ENCODE measurements at places on chromosomes 11 and 22.

DNA sequence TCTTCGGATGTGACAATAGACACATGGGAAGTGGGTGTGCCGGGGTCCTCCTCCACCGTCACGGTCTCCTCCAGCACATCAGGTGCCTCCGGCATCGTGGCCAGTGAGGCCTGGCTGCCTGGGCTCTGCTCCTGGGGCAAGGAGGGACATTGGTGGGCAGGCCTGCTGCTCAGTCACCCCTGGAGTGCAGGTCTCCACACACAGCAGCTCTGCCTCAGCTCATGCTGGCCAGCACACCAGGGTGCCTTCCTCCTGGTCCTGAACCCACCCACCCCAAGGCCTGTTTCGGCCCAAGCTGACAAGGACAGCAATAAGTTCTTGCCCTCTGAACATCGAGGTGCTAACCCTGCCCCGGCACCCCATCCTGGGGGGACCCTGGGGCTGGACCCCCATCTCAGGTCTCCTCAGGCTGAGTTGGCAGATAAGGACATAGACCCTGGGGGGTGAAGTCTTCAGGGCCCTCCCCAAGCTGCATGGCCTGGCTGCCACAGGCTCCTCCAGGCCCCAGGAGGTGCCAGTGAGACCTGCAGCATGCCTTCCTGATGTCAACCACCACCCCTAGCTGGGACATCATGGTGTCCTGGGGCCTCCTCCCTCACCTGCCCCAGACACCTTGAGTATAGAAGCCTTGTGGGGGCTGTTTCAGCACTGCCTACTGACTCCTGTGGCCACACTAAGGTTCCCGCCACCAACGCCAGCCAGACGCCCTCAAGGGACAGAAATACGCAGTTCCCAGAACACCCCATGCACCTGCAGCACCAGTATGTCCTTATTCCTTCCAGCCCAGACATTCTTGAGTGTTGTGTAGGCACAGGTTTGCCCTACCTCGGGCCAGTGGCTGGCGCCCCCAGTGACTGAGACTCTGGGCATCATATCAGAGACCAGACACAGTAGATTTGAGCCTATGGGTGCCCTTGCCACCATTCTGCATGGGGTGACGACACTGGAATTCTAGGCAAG is 34.4 kb downstream of the ARVCF start:
- no peaks in the 10 kb centered on the region for H3K27me3 ChIP-seq
- no peak overlapping the region for H3K27ac ChIP-seq
- no peaks in the 10 kb centered on the region for H3K4me1 ChIP-seq
- no peaks in the 10 kb centered on the region for H3K36me3 ChIP-seq
- no peak overlapping the region for H3K4me3 ChIP-seq
- no peak for DNase-seq

- H3K27ac ChIP-seq = peak overlapping the region; percentile 90
- H3K36me3 ChIP-seq = peaks cover 17% of the 10 kb centered on the region
- no peaks in the 10 kb centered on the region for H3K27me3 ChIP-seq
- peak overlapping the region; percentile 86 for H3K4me3 ChIP-seq
Observed at GRCh38 chr11:117096201-117096991, 1.8 kb downstream of the SIK3 start.

DNA sequence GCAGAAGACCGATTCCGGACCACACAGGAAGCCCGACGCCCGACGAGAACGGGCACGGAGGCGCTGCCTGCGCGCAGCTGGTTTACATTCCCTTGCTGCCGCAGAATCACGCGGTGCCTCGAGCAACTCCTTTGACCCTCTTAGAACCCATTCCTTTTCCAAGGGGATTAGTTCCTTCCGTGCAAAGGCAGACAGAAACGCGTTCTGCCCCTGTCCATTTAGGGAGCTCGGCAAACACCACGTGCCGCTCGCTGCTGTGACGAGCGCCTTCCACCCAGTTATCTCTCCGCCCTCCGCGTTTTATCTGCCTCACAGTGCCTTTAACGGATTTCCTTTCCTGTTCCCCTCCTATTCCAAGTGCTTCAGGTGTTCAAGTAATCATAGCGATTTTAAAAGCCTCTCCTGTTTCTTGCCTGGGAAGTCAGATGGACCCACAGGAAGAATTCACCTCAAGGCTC is 24.1 kb upstream of the MICAL3 start:
- peaks cover 14% of the 10 kb centered on the region for H3K27me3 ChIP-seq
- no peak overlapping the region for H3K4me3 ChIP-seq
- no peak for DNase-seq
- H3K27ac ChIP-seq = no peak overlapping the region
- no peaks in the 10 kb centered on the region for H3K36me3 ChIP-seq

- peaks cover 7% of the 10 kb centered on the region for H3K36me3 ChIP-seq
- DNase-seq = no peak
- no peak overlapping the region for H3K27ac ChIP-seq
- H3K4me3 ChIP-seq = no peak overlapping the region
- no peaks in the 10 kb centered on the region for H3K27me3 ChIP-seq
- H3K4me1 ChIP-seq = no peaks in the 10 kb centered on the region
Observed at GRCh38 chr11:94184846-94185245, 56.2 kb downstream of the PANX1 start.

DNA sequence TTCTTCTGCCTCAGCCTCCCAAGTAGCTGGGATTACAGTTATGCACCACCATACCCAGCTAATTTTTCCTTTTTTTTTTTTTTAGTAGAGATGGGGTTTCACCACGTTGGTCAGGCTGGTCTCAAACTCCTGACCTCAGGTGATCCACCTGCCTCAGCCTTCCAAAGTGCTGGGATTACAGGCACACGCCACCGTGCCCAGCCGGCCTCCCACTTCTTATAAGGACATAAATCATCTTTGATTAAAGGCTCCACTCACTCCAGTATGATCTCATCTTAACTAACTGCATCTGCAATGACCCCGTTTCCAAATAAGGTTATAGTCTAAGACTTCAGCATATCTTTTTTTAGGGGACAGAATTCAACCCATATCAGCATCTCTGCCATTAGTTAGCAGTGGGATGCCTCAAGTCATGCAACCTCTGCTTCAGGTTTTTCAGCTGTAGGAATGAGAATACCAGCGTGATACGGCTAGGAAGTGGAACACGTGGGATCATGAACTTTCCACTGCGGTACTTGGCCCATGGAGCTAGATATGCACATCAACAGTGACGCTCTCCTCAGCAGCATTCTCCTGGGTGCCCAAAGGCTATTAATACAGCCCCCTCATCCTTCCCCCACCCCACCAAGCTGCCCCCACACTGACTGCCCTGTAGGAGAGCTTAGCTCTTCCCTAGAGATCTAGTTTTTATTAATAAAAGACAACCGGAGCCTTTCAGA is 41.4 kb downstream of the MCHR1 start:
- no peak overlapping the region for H3K27ac ChIP-seq
- H3K4me1 ChIP-seq = peaks cover 15% of the 10 kb centered on the region
- H3K27me3 ChIP-seq = peaks cover 2% of the 10 kb centered on the region

GRCh38 chr11:41826085-41826484 is 366.6 kb upstream of the LRRC4C start:
- DNase-seq = no peak
- H3K27me3 ChIP-seq = no peaks in the 10 kb centered on the region
- no peaks in the 10 kb centered on the region for H3K36me3 ChIP-seq

DNA sequence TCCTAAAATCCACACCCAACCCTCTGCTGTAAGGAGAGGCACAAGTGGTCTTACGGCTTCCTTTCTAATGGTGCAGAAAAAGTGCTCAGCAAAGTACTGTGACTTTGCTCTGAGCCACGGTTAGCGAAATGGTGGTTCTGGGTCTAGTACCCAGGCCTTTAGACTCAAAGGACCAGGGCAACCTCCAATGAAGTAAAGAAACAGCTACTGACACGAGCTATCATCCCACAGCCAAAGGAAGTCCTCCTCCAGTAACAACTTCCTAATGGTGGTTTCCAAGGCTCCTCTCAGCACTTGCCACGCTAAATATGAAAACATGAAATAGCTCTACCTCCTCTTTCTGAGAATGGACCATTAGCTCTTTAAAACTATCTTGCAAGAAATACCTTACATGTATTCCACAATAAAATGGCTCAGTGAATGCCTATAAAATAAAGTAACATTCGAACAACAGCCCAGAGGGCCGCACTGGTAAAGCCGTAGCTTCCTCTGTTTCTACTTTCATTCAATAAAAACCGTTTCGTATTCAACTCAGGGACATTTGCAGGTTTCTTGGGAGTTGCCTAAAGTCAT is 122.4 kb downstream of the ETS1 start:
- H3K27ac ChIP-seq = peak overlapping the region; percentile 82
- H3K27me3 ChIP-seq = no peaks in the 10 kb centered on the region
- peaks cover 96% of the 10 kb centered on the region for H3K36me3 ChIP-seq
- H3K4me3 ChIP-seq = peak overlapping the region; percentile 62
- peaks cover 89% of the 10 kb centered on the region for H3K4me1 ChIP-seq
- no peak for DNase-seq

GRCh38 chr11:75184757-75185425 is 34.0 kb downstream of the SLCO2B1 start:
- H3K27ac ChIP-seq = no peak overlapping the region
- peaks cover 16% of the 10 kb centered on the region for H3K4me1 ChIP-seq
- peaks cover 44% of the 10 kb centered on the region for H3K27me3 ChIP-seq
- no peak for DNase-seq

GRCh38 chr11:5291207-5291838 is 10.4 kb downstream of the OR51B4 start:
- no peak for DNase-seq
- H3K27ac ChIP-seq = no peak overlapping the region
- H3K27me3 ChIP-seq = no peaks in the 10 kb centered on the region
- H3K4me1 ChIP-seq = no peaks in the 10 kb centered on the region
- H3K4me3 ChIP-seq = no peak overlapping the region

DNA sequence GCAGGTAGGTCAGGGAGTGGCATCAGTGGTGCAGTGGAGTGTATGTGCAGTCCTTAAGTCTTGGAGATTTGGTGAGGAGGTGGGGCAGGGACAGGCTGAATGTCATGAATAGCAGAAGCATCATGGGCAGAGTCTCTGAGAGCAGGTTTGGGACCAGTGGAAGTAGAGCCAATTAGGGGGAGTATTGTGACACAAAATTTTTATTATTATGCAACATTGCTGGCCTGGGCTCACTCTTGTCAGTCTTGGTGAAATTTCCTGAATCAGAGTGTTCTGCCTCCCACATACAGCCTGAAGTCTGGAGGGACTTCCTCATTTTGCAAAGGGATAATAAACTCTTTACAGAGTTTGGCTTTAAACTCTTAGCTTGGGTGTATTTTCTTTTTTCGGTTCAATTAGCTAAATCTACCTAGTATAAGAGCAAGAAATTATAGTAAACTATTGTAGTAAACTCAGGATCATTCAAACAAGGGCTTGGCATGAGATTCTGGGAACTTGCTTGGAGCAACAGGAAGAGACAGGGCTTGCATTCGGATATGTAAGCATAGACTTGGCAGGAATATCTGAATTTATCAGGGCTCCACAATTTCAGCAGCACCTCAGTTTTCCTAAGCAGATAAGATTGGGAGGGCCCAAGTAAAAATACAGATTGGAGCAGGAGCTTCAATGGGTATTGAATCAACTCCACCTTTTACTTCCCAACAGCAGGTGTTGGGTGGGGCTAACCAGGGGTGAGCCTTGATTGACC is 67.7 kb downstream of the FDX1 start:
- H3K27me3 ChIP-seq = peaks cover 13% of the 10 kb centered on the region
- H3K27ac ChIP-seq = no peak overlapping the region
- H3K4me3 ChIP-seq = no peak overlapping the region
- H3K4me1 ChIP-seq = no peaks in the 10 kb centered on the region
- H3K36me3 ChIP-seq = peaks cover 4% of the 10 kb centered on the region

DNA sequence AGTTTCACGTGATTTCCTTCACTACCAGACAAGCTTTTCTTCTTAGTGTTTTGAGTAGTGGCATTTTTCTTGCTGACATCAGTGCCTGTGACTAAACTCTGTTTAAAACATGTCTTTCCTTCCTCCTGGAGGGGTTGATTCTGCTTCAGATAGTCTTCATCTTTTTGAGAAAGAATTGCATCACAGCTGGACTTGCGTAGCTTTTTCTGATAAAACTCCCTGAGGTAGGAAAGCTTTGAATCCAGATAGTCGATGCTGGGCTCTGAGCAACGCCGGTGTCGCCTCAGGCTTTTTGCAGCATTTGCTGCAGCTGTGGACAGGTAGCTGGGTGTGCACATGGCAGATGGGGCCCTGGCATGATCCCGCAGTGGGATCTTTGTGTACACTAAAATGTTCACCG is 131.7 kb downstream of the ARHGAP20 start:
- DNase-seq = no peak
- no peak overlapping the region for H3K27ac ChIP-seq
- H3K27me3 ChIP-seq = no peaks in the 10 kb centered on the region
- no peak overlapping the region for H3K4me3 ChIP-seq
- no peaks in the 10 kb centered on the region for H3K36me3 ChIP-seq

DNA sequence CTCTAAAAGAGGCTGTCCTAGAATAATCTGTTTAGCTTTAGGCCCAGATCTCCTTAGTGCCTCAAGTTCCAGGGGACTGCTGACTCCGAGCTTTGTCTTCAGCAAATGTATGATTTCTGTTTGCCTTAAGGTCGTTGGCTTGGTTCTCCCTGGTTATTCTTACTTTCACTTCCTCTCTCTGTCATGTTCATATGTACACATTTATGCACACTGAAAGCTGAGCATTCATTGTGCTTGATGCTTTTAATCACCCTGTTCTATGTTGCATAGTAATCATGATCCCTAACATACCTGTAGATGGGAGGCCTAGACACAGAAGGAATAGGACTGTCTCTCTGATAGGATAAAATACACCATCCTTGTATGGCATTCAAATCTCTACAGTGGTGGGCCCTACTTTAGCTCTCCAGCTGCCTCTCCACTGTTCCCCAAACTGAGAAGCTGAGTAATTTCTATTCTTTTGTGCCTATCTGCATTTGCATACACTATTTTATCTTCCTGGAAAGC is 7.2 kb downstream of the PPFIBP2 start:
- no peak overlapping the region for H3K4me3 ChIP-seq
- H3K4me1 ChIP-seq = peaks cover 20% of the 10 kb centered on the region
- peaks cover 9% of the 10 kb centered on the region for H3K27me3 ChIP-seq
- peaks cover 1% of the 10 kb centered on the region for H3K36me3 ChIP-seq
- no peak overlapping the region for H3K27ac ChIP-seq

DNA sequence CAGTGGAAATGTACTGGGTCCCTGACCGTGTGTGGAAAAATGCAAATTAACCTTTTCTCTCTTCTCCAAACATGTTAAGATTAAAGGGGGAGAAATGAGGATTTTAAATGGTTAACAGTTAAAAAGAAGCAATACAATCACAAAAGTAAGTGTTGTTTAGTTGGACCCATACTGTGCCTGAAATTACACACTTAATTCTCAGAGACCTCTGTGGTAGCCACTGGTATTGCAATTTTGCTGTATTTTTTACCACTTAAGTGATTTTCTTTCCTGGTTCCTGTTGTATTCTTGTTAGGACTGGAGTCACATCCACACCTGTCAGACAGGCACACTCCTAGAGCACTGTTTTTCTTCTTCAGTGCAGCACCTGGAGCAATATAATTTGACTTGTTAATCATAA is 179.6 kb upstream of the PDGFD start:
- no peak overlapping the region for H3K4me3 ChIP-seq
- no peak for DNase-seq
- no peak overlapping the region for H3K27ac ChIP-seq

DNA sequence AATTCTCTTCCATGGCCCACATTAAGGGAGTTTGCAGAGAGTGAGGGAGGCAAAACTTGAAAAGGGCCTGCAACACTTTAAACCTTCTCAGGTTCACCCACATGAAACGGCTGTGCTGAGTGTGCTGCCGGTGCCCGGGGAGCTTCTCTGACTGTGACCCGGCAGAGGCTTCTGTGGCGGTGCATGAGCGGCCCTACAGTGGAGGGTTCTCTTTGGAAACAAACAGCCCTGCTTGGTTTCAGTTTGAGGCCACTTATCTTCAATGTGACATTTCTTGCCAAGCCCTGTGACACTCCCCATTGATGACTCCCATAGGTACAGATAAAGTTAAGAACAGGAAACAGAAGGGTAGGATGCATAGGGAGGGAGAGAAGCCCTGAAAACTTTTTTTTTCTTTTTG is 31.8 kb downstream of the FAM118A start:
- H3K4me1 ChIP-seq = peaks cover 11% of the 10 kb centered on the region
- no peak overlapping the region for H3K4me3 ChIP-seq
- H3K36me3 ChIP-seq = peaks cover 30% of the 10 kb centered on the region
- peak; percentile 72 for DNase-seq

Measured in activated CD8-positive, alpha-beta memory T cell treated with anti-CD3 and anti-CD28 coated beads, Interleukin-2, amount 10 ng/mL, durations not matched to agents 7 days and 5 days (primary cell).